ELF-1 (cell line): ENCODE measurements at places on chromosomes 7 and 10.

DNA sequence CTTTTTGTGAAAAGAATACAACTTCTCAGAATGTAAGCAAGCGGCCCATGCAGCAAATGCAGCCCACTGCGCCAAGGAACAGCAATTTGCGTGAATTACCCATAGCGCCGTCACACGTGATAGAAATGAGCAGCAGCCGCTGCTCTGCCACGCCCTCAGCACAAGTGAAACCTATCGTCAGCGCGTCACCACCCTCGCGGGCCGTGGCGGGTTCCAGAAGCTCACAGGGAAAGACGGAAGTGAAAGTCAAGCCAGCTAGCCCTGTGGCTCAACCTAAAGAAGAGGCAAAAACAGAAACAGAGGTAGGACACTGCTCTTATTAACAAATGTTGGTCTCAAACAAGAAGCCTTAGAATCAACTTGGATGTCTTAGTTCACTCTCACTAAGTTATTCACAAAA is 70.5 kb downstream of the SHH start:
- no peak for DNase-seq

GRCh38 chr10:127995939-127996338 is 89.0 kb downstream of the PTPRE start:
- DNase-seq = no peak

DNA sequence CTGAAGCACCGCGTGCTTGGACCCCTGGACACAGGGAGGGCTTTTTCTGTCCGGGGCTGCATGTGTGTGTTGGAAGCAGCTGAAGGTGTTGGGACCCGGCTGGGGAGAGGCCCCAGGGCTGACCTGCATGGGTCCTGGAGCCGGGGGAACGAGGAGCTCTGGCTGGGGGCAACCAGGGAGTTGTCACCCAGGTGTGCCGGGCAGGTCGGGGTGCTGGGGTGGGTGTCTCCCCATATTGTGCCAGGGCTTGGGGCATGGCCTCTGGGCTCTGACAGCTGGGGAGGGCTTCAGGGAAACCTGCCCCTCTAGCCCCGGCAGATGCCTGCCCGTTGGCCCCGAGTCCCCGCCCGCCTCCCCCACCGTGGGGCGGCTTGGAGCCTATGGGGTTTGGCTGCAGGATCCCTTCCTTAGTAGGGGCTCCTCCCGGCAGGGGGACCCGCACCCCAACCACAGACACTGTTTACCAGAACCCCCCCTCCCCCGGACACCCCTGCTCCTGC is 42.3 kb downstream of the UNCX start:
- no peak for DNase-seq

DNA sequence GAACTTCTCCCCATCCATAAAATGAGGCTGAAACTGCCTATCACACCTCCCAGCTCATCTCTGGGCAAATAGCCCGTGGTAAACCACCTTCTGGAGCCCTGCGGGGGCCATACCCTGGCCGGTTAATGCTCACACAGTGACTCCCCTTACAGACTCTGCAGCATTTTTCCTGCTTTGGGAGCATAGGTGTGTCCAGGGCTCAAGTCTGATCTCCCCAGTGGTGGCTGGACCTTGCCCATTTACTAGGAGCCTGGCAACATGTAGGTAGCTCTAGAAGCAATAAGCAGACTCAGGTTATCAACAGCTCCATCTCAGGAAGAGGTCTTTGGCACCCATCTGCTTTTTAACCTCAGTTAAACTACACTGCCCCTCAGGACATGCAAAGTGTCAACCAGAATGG is 5.5 kb upstream of the CDHR1 start:
- DNase-seq = no peak

DNA sequence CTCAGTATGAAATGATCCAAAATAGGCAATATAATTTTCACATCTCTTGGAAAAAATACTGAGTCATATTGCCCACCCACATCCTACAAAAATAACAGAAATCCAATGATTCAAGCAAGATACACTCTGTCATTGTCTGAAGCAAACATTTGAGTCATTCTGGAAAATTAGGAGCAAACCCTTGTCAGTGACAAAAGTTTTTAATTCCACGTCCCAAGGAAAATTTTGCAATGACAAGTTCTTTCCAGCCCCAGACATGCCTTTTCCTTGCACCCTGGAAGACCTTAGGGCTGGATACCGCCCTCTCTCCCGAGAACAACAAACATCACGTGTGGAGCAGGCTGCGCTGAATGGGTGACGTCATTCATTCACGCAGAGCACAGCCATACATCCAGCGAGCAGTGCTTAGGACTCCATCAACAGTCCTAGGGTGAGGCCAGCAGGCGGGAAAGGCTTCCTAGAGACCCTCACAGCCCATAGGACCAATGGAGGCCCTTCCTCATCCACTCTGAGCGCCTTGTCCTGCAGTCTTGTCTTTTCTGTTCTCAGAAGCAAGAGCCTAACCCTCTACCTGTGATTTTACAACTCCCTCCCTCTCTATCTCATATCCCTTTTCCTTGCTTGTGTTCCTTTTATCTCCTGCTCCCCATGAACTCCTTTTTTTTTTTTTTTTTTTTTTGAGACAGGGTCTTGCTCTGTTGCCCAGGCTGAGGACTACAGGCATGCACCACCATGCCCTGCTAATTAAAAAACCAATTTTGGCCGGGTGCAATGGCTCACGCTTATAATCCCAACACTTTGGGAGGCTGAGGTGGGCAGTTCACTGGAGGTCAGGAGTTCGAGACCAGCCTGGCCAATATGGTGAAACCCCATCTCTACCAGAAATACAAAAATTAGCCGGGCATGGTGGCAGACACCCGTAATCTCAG is 23.5 kb upstream of the KDM7A start:
- DNase-seq = peak; percentile 78

DNA sequence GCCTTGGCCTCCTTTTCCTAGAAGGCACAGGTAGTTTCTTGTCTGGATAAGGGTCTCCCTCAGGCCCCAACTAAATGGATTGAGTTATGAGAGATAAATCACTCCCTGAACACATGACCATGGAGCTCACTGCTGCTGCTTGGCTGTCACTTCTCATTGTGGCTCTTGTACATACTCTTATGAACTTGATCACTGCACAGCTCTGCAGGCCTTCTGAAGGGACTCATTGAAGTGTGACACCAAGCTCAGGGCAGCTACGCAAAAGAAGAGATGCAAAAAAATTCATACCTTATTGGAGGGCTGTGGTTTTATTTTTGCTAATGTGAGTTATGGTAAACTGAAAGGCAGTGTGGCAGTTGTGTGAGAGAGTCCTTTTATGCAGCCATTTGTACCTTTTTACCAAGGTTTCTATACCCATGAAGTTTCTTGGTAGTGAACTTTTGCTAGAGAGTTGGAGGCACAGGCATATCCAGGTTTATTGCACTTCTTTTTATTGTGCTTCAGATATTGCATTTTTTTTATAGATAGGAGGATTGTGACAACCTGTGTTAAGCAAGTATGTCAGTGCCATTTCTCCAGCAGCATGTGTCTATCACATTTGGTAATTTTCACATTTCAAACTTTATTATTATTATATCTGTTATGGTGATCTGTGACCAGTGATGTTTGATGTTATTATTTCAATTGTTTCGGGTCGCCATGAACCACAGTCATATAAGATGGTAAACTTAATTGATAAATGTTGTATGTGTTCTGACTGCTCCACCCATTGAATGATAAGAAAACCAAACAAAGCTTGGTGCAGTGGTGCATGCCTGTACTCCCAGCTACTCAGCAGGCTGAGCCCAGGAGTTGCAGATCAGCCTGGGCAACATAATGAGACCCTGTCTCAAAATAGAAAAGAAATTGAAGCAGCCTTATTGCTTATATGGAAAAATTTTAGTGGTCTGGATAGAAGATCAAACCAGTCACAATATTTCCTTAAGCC is 100.6 kb downstream of the LRRC4 start:
- DNase-seq = no peak

- DNase-seq = peak; percentile 84
Measured at GRCh38 chr10:125521721-125522680, 161.0 kb downstream of the TEX36 start.

DNA sequence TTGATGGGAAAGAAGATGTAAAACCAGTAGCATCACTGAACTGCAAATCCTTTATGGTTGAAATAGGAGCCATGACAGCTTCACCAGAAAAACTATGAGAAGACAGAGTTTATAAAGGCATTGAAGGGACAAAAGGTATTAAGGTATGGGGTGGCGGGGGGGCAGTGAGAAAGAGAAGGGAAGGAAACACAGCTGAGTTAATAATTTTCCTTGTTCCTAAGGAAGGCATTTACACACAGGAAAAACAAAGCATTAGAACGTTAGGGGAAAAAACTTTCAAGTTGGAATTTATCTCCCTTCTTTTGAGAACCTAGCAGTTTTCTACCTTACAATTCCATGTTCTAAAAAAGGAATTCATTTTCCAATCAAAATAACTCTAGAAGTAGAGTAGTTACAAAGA is 4.4 kb downstream of the LARP4B start:
- DNase-seq = no peak

DNA sequence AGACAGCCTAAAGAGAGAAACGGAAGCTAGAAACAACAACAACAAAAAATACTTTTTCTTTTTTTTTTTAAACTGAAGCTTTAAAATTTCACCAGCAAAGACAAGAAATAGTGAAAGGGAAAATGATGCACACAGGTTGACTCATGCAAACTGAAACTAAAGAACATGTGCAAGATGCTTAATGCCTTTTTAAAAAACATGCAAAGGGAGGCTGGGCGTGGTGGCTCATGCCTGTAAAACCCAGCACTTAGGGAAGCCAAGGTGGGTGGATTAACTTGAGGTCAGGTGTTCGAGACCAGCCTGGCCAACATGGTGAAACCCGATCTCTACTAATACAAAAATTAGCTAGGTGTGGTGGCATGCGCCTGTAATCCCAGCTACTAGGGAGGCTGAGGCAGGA is 15.1 kb upstream of the CUBN start:
- DNase-seq = no peak
